NCI-H1436 treated with DMSO at 0.1 percent for 48 hours (cell line): ENCODE measurements at places on chromosomes 6 and 20.

DNA sequence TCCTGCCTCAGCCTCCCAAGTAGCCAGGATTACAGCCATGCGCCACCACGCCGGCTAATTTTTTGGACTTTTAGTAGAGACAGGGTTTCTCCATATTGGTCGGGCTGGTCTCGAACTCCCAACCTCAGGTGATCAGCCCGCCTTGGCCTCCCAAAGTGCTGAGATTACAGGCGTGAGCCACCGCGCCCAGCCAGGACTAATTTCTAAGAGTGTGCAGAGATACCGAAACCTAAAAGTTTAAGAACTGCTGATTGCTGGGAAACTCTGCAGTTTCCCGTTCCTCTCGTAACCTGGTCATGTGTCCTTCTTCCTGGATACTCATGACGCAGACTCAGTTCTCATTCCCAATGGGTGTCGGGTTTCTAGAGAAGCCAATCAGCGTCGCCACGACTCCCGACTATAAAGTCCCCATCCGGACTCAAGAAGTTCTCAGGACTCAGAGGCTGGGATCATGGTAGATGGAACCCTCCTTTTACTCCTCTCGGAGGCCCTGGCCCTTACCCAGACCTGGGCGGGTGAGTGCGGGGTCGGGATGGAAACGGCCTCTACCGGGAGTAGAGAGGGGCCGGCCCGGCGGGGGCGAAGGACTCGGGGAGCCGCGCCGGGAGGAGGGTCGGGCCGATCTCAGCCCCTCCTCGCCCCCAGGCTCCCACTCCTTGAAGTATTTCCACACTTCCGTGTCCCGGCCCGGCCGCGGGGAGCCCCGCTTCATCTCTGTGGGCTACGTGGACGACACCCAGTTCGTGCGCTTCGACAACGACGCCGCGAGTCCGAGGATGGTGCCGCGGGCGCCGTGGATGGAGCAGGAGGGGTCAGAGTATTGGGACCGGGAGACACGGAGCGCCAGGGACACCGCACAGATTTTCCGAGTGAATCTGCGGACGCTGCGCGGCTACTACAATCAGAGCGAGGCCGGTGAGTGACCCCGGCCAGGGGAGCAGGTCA is at the start of gene HLA-E:
HLA-E (plus strand) TSS at position 429 of the 945 bp plus-strand sequence; CDS start at position 452, 23 bp downstream.
- peak; percentile 67 for DNase-seq

DNA sequence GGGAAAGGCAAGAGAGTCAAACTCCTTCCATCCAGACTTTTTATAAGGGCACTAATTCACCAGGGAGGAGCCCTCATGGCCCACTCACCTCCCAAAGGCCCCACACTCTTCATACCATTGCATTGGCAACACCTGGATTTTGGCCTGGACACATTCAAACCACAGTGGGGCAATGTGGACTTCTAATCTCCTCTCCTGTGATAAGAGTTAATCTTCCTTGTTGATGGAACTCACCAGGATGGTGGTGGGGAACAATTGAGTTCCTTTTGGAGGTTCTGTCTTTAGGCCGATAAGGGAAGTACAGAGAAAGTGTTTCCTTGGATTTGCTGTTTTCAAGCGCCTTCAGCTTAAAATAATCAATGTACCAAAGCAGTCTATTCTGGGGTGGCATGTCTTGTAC is 268.7 kb downstream of the CD83 start:
- DNase-seq = no peak

- no peak for DNase-seq
These were observed at the start of gene TRIM10 for GRCh38 chr6:30160785-30161531. TSS of gene TRIM10 (minus strand) at chr6:30161211. CDS start at chr6:30160858, 353 bp downstream.

GRCh38 chr20:49682798-49683197 is 30.9 kb downstream of the B4GALT5 start:
- DNase-seq = no peak

- DNase-seq = no peak
These were observed 248.3 kb downstream of the DHX35 start for GRCh38 chr20:39210341-39211036.

GRCh38 chr20:37940858-37941257 is 37.9 kb downstream of the VSTM2L start:
- no peak for DNase-seq

GRCh38 chr6:135860361-135860760 is 8.9 kb downstream of the PDE7B start:
- no peak for DNase-seq

- no peak for DNase-seq
These were observed 218.2 kb downstream of the BMP7 start for GRCh38 chr20:57048027-57048869.

GRCh38 chr20:53036992-53037391 is 64.8 kb downstream of the TSHZ2 start:
- no peak for DNase-seq

GRCh38 chr6:148649454-148649963 is 97.3 kb upstream of the UST start:
- DNase-seq = no peak

DNA sequence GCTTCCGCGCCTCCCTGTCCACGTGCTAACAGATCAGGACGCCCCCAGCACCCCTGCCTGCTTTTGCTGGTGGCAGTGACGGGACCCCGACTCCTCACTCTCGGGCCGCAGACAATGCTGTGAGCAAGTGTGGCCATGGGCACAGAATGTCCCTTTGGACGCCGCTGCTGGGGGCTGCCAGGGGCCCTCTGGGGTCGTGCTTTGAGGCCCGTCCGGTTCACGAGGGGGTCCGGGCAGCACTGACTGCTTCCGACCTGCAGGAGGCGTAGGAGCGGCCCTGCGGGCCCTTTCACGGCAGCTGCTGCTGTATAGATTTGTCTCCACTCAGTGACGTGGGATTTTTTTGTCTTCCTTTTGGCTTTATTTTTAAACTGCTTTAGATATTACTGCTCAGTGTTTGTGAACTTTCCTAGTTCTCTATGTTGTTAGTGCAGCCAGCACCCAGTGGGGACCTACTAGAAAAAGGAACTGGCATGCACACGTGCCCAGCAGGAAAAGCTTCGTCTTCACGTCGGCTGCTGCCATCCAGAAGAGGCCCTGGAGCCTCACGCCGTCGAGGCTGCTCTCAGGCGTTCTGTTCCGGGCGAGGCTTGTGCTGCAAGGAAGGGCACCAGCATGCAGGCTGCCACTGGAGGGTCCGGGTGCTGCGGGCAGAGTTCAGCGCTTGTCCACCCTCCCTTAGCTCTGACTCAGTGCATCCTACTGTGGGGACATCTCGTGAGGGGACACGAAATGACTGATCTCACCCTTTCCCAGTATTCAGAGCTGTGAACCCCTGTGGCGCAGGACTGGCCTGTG is 21.7 kb downstream of the UCKL1 start:
- DNase-seq = no peak

- peak; percentile 68 for DNase-seq
These were observed 20.1 kb downstream of the ECT2L start for GRCh38 chr6:138815797-138816528.

GRCh38 chr6:93468291-93468690 is 48.9 kb upstream of the EPHA7 start:
- DNase-seq = no peak

- DNase-seq = no peak
These were observed 37.7 kb downstream of the FOXO3 start for GRCh38 chr6:108598305-108598863.

- DNase-seq = no peak
These were observed 56.1 kb upstream of the LAMP5 start for GRCh38 chr20:9458138-9458796.
